Fibroblast of skin of scalp (primary cell): ENCODE measurements at places on chromosomes 12 and 14.

GRCh38 chr14:32710731-32711680, 227.7 kb upstream of the NPAS3 start:
- DNase-seq, result peak; percentile 64

DNA sequence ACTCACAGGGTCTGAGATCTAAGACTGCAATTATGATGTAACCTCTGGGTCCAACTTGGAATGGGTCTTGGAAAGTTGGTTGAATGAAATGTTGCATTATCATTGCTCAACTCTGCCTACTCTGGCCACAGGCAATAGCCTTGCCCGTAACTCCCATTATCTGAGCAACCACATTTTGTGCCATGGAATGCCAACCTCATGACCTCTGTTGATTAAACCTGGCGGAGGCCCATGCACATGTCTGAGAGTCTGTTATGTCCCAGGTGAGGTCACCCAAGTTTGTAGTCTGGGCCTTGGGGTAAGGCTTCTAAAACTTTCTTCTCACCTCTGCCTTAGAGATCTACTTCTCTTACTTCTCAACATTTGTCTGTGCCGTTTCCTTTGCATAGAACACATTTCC, 140.9 kb downstream of the TBX5 start:
- no peak for DNase-seq

DNA sequence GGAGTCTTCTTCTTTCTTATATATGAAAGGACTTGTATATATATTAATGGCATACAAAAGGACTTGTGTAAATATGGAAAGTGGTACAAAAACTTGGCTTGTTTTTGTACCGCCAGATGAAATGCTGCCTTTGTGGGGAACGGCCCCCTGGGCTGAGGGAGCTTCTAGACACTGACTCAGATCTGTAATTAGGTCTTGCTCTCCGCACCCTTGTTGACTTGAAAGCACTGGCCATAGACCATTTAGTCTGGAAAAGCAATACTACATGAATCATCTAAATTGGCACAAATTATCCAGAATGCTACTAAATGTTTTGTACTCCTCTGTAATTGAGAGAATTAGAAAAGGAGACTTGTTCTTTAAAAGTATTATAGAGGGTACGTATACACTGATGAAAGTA, 399.9 kb upstream of the RGS6 start:
- peak; percentile 84 for DNase-seq

DNA sequence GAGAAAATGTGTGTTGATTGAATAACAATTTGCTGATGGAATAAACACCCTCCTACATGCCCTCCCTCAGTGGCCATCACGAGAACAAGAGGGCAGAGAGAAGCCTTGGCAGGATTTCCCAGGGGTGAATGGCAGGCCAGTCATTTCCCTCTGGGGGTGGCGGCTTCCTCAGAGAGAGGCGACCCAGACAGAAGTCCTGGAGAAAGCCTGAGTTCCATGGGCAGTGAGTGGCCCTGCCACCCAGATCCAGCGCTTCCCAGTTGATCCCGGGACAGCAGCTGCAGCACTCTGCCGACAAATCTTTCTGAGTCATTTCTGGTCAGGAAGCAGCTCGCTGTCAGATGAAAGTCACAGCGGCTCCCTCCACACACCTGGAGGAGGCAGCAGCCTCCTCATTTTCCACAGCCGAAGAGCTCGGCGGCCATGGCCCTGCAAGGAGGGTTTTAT, 123.0 kb downstream of the SCARB1 start:
- DNase-seq, result no peak

- DNase-seq, result no peak
These were observed 1292.2 kb upstream of the TMEM132C start for GRCh38 chr12:126974779-126975178.

- DNase-seq, result no peak
These were observed 6.5 kb downstream of the TMEM119 start for GRCh38 chr12:108591267-108591980.

DNA sequence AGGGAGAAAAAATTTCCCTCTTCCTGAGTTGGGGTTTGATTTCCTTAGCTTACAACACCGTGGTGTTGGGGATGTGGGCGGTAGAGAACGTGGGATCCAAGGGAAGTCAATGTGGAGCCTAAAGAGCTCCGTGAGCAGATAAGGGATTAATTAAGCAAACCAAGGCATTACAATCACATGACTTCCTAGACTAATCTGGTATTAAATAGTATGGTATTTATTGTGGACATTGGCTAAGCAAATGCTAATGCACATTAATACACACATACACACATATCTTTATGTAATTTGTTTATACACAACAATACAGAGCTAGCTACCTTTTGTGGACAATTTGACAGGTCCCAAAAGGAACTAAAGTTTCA, 791 bp upstream of the RNF41 start:
- no peak for DNase-seq

- DNase-seq, result no peak
These were observed 10.5 kb upstream of the B4GALNT3 start for GRCh38 chr12:449203-449602.

DNA sequence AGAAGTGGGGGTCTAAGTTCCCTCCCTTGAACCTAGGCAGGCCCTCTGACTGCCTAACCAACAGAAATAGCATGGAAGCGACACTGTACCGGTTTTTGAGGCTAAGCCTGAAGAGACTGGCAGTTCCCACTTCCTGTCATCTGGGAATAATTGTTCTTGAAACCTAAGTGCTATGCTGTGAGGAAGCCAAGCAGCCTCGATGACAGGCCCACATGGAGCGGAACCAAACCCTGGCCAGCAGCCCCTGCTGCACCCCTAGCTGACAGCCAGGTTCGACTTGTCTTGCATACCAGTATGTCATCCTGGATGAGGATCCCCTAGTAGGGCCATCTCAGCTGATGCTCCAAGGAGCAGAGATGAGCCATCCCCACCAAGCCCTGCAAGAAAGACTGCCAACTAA, 6.4 kb upstream of the GPR68 start:
- DNase-seq, result peak; percentile 51

DNA sequence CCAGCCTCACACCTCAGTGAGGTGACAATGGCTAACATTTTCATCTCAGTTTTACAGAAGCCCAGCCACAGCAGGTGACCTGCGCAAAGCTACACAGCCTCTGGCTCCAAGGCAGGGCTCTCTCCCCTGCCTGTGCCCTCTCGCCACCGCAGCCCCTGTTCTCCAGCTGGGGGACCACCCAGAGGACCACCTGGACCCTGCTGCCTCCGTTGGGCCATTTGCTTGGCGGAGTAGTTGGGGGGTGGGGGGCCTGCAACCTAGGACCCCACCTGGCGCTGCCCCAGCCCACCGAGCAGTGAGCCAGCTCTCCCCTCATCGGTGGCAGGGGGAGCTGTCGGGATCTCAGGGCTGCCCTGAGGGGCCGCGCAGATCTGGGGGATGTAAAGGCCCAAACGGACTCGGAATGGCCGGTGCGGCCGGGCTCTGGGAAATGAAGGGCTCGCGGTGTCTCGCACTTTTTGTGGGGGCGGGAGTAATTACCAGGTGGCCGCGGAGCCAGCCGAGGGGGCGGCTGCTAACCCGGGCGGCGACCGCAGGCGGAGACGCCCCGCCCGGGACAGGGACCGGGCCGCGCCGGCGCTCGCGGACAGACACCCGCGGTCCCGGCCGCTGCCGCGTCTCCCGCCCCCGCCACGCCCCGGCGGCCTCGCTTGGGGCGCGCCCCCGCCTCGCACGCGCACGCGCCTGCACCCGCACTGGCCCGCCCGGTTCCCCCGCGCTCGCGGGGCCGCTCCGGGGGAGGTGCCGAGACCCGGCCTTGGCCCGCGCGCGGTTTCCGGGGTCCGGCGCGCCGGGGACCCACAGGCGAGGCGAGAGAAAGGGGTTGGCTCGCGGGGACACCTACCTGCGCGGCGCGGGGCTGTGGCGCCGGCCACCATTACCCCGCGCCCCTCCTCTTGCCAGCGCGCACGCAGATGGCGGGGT, 8.6 kb upstream of the GPR68 start:
- no peak for DNase-seq

GRCh38 chr14:94144765-94145164, 15.4 kb upstream of the IFI27L2 start:
- DNase-seq, result peak; percentile 13

- DNase-seq, result peak; percentile 57
These were observed 163.0 kb downstream of the OTOGL start for GRCh38 chr12:80262346-80262745.

DNA sequence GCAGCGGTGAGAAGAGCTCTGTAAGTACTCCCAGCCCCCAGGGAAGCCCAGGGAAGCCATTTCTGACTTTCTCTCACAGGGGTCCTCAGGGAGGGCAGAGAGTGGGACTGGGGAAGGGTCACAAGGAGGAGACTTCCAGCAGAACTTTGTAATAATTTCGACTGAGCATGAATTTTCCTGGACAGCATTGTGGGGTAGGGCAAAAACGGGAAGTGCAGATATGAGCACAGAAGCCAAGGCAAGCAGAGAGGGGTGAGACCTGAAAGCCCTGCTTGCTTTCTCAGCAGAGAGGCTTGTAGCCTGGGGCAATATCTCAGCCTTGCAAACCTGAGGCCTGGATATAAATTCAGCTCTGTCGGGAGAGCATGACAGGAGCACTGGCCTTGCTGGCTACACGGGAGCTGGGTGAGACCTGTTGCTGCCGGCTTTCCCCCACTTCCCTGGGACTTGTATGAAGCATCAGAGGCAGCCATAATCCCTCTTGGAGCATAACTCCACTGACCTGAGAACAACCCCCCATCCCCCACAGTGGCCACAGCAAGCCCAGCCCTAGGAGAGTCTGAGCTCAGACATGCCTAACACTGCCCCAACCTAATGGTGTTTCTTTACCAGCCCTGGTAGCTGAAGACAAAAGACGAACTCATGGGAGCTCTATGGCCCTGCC, 9.8 kb upstream of the IQSEC3 start:
- no peak for DNase-seq

- no peak for DNase-seq
These were observed 14.5 kb downstream of the BCL7A start for GRCh38 chr12:122036153-122036552.

GRCh38 chr12:41058266-41058665, 129.9 kb upstream of the PDZRN4 start:
- peak; percentile 74 for DNase-seq

DNA sequence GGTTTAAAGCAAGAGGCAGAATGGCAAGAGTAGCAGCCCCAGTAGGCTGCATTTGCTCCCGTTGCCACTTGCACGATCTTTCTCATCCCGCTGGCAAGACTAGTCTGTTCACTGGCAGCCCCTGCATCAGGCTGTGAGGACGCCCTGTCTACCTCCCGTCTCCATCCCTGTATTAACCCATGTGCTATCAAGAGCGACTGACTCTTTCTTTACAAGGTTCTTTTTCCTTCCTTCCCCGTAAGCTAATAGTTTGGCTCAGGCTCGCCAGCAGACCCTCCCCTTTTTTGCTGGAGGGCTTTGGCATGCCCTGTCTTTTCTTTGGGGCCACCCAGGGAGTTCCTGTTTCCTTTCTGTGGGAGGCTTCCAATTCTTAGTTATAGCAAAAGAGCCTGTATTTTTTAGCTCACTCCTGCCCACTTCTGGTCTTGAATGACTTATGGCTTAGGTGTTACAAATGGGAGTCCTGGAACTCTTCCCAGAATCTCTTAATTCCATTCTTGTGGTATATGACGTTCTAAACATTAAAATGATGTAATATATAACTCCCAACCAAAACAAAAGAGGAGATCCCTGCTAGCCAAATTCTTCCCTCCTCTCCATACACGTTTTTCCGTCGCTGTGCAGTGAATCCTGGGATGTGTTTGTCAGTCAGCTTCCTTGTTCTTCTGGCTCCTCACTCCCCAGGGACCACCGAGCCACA, 149.0 kb downstream of the PRKCH start:
- peak; percentile 99 for DNase-seq

DNA sequence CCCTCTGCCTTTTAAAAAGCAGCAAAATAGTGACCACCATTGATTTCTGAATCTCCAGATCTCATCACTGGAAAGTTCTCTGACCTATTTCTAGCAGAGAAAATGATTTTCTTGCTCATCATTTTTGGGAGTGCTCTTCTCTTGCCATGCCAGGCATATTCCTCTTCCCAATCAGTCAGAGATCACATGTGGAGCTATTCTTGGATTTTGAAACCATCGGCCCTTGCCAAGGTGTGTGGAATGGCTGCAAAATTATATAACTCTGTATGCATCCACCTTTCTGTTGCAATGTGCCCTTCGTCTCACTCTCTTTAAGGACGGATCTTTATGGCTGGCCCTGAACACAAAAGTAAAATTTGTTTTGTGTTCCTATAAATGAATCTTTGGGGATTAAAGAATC, 25.5 kb upstream of the LDHB start:
- no peak for DNase-seq

GRCh38 chr12:91065396-91065795, 7.6 kb upstream of the KERA start:
- no peak for DNase-seq

- no peak for DNase-seq
These were observed 73.0 kb downstream of the GCH1 start for GRCh38 chr14:54829486-54830224.

GRCh38 chr14:30427846-30428245, 131.1 kb upstream of the G2E3 start:
- no peak for DNase-seq

- DNase-seq, result no peak
These were observed 595.6 kb upstream of the ATP2B1 start for GRCh38 chr12:90304231-90304630.

DNA sequence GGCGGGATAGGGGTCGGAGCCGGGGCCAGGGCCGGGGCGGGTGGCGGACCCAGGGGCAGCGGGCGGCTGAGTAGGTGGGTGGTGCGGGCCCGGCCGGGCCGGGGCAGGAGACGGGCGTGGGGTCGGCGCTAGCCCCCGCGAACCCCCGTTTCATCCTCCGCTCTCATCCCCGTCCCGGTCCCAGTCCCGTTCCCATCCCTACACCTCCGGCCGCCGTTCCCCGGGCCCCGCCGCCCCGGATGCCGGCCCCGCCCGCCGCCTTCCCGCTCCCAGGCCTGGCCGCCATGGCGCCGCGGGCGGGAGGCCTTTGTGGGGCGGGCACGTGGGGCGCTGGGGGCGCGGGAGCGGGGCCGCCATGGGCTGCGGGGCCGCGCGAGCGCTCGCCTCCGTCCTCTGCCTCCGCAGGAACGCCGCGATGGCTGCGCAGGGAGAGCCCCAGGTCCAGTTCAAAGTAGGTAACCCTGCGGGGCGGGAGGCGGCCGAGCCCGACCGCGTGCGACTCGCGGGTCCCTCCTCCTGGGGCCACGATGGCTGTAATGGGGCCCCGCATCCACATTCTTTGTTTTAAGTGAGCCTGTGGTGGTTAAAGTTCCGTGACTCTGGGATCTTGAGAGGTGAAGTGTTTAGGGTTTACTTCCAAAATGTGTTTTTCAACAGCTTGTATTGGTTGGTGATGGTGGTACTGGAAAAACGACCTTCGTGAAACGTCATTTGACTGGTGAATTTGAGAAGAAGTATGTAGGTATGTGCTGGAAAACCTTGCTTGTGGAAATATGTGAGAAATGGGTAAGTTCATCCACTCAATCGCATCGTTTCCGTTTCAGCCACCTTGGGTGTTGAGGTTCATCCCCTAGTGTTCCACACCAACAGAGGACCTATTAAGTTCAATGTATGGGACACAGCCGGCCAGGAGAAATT, 572 bp downstream of the RAN start:
- DNase-seq, result peak; percentile 34

GRCh38 chr12:71872401-71872800, 32.8 kb downstream of the TBC1D15 start:
- no peak for DNase-seq
